ENCODE measurements at places on chromosomes 3 and 15.

DNA sequence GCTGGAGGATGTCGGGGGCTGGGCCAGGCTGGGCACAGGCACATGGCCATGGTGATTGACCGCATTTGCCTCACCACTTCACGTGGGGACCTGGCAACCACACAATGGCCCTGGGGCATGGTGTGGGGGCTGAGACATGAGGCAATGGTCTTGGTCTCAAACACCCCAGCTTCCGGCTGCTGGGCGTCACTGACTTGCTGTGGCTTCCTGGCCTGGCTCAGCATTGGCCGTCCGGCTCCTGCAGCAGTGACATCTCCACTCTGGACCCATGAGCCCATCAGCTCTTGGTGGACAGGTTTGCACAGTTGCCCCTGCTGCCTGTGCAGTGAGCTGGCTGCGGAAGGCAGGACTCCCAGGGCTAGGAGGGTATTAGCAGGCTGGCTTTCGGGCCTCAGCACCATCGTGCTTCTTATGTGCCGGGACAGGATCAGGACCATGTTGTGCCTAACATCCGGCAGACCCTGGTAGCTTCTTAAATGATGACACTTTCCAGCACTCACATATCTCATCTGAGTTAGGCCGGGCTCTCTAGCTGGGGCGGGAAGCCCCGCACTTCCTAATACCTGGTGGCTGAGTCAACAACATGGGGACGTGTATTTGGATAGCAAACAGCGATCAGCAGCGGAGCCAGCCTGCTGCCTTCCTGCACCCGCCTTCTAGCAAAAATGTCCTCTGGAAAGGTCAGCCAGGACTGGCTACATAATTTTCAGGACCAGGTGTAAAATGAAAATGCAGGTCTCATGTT is 34.1 kb downstream of the ZNF710 start:
- no peak for DNase-seq

- DNase-seq, result no peak
Measured at GRCh38 chr3:187919048-187919447, 173.8 kb upstream of the BCL6 start.

DNA sequence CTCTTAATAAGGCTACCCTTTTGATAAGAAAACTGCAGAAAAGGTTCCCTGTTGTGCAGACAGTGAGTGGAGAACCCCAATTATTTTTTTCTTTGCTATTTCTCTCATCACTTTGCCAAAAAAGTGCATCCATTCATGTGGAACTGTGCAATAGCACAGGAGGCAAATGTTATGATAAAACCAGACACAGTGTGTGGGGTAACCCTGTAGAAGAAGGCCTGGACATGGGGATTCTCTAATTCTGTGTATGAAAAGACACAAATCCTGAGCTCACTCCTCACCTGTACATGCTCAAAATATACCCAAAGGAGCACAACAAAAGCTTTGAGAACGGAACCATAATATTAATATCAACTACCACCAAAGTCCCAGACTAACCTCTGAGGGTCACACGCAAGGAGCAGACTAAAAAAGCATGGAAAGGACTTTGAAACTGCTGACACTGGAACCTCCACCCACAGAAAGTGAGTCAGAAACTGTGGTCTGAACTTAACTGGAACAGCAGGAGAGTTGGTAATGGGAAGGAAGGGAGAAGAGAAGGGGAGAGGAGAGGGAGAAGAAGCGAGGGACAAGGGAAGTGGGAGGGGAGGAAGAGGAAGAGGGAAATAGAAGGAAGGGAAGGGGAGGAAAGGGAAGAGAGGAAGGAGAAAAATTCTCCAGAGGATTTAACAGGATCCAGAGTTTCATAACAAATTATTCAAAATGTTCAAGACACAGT is 299.9 kb downstream of the TBC1D5 start:
- no peak for DNase-seq

DNA sequence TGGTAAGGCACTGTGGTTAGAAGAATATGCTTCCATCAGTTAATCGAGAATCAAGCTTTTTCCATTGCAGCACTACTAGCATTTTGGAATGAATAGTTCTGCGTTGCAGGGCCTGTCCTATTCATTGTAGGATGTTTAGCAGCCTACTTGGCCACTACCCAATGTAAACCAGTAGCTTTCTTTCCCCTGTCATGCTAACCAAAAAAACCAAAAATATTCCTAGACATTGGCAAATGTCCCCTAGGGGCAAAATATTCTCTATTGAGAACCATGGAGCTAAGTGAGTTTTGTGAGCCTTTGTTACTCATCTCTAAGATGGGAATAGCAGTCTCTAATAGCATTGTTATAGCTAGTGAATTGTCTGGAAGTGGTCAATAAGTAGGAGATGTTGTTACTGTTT is 187.2 kb downstream of the CADPS start:
- no peak for DNase-seq

DNA sequence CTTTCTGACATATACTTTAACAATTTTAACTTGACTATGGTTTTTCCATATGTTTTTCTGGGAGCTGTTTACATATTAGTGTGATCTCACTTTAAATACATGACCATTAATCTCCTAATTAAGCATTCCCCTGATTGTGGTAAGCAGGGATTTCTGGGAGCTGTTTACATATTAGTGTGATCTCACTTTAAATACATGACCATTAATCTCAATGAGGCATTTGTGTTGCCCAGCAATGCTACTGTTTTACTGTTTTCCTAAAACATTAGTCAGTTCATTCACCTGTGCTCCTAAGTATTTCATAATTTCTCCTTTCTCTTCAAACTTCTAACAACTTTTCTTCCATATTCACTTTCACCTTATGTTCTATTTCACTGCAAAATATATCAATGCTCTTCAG is 3.6 kb upstream of the GRAMD1C start:
- DNase-seq, result no peak

DNA sequence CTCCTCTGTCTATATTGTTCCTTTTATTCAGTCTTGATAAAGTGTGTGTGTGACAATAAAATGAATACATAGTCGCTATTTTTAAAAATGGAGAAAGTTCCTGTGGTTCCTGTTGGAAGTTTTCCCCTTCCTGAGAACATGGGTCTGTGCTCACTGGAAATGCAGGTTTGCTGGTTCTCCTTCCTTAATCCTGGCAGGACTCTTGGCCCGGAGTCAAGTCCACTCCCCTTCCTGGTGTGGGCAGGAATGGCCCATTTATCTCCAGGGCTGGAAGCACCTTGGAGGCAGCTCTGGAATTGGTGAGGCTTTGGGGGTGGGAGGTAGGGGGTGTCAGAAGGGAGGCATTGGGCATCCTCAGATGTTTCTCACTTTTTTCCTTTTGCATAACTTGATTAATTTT is 30.1 kb downstream of the FOXL2 start:
- no peak for DNase-seq

DNA sequence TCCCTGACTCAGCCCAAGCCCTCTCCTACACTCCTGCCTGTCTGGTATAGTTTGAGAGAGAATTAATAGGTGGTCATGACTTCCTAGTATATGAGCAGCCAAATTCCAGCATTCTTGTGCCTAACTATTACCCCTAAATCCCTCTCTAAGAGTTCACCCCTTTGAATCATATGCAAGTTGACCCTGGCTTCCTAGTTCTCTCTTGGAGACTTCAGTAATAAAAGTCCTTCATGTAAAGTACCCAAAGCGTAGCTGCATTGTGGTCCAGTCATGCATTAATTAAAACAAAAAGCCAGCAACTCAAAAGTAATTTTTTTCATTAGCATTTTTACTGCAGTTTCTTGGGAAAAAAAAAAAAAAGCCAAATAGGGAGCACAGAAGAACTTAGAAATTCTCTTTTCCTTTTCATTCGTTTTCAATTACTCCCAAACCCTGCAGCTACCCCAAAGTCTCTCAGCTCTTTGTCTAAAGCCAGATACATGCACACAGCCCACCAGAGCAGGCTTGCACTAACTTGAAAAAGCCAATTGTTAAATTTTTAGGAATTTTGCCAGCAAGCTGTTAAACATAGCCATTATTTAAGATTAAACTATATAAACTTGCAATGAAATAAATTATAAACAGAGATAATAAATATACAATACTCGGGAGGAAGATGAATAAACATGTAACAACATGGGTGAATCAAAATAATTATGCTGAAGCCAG is 50.1 kb upstream of the STT3B start:
- no peak for DNase-seq

- no peak for DNase-seq
Measured at GRCh38 chr3:187257992-187258692, 33.4 kb downstream of the MASP1 start.

DNA sequence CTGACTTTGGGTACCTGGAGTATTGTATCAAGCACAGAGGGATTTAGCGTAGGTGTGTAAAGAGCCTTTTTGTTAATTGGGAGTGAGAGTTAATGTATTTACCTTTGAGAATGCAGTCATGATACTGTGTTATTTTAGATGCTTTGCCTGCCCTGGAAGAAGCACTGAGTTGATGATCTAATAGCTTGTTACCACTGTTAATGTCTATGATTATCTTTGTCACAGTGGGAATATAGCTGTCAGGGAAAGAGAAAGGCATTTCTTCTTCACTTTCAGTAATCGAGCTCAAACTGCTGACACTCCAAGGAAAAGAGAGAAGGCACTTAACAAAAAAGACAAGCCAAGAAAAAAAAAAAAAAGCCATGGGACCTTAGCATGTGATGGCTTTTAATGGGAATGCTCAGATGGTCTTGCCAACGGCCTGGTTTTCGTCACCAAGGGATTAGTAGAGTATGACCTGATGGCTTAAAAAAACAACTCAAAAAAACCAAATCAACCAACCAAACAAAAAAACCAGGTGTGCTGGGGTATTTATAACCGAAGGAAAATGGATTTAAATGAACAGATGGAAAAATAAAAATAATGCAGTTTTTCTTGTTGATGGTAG is 387.4 kb downstream of the PTPRG start:
- no peak for DNase-seq

DNA sequence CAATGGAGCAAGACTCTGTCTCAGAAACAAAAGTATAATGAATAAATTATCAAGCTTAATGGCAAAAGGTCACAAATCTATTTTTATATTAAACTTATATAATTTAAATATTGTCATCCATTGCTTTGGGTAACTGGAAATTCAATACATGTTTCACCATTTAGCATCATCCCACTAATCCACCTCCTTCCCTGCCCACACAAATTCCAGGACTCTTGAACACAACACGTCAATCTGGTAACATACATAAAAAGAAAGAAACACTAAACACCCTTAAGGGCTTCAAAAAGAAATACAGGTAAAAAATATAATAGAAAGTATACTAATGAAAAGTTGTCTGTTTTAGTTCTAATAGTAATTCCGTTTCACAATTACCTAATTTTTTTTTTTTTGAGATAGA is 149.4 kb downstream of the STAG1 start:
- DNase-seq, result no peak

All from cerebellar nuclear complex (tissue), 1 donor.